ENCODE measurements at places on chromosomes 2 and 18.

DNA sequence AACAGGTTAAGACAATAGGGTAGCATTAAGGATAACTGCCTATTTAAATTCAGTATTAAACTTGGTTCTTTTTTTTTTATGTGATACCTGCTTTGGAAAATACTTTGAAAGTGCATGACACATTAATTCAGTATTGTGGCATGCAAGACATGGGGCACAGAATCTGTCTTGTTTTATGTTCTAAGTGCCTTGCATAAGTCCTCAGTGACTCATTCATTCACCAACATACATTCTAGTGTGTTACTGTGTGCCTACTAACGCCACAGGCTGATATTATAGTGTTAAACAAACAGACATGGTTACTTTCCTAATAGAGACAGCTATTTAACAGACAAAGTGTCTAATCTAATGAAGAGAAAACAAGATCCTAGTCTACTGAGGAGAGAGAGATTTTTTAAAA, 91.7 kb downstream of the GCA start:
- DNase-seq: no peak

DNA sequence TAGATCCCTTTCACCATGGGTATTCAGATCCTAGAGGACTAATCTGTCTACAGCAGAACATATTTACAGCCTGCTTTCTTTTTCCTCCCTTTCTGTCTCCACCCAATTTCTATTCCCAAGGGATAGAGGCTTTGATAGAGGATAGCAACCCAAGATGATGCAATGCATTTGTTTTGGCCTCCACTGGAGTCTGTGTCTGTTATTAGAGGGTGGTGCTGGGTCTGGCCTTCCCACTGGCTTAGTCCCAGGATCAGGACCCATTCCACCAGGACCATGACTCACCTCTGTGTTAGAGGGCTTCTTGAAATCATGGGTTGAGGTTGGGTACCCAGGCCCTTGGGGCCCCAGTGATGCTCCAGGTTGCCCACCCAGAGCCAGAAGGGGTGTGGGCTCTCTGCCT, 239.7 kb upstream of the TNP1 start:
- no peak for DNase-seq

GRCh38 chr2:134582547-134582899, 136.3 kb downstream of the TMEM163 start:
- DNase-seq: no peak

DNA sequence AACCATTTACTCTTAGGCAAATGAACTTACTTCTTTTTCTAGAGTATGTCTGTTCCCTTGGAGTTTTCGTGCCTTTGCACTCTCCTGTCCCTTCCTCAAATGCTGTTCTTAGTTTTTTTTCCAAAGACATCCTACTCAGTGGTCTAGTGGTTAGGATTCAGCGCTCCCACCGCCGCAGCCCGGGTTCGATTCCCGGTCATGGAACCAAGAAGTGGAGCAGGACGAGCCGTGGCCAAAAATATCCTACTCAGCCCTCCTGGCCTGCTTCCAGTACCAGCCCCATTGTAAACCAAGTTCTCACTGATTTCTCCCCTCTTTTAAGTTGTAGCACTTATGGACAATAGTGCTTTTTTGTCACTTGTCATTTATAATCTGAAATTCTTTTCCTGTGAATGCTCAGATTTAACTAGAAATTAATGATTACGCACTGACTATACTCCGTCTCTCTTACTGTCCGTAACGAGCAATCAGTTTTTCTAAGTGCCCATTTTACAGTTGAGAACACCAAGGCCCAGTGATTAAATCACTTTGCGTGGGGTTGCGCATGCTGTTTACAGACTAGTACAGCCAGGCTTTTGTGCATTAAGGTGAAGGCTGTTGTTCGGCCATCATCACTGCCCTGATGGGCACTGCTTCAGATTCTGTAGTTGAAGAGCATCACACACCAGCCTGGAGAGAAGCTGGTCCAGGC, 17.9 kb downstream of the GREB1 start:
- DNase-seq: no peak

DNA sequence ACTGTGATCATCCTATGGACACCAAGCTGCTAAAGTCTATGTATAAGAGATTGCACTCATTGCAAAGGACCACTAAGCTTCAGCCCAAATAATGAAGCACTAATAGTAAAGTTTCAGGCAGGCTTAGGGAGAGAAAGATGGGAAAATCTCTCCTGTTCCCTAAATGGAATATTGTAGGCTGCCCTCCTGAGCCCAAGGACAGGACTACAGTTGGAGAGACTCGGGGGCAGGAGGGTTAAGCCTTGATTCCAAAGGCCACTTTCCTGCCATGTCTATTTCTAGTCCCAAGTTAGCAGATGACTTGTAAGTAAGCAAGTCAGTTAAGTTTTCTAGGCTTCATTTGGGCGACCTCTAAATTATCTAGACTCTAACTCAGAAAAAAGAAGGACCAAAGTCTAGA, 9.0 kb downstream of the TMEM247 start:
- no peak for DNase-seq

DNA sequence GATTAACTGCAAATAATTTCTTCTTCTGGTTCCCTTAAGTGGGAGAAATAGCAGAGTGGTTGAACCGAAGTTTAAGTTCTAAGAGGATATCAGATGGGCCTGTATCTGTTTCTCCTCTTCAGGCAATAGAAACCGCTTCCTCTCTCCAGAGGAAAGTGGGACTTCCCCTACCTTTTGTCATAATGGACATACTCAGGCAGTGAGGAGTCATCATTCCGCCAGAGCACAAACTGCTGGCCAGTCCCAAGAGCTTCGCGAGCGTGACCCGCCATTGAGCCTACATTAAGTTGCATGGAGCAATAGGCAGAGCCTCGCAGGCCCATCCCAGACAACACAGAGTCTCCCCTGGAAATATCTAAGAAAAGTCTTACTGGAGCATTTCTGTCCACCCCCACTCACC, 158.9 kb downstream of the LDLRAD4 start:
- no peak for DNase-seq

- DNase-seq: no peak
These were observed 89.9 kb upstream of the SLC1A4 start for GRCh38 chr2:64899081-64899865.

DNA sequence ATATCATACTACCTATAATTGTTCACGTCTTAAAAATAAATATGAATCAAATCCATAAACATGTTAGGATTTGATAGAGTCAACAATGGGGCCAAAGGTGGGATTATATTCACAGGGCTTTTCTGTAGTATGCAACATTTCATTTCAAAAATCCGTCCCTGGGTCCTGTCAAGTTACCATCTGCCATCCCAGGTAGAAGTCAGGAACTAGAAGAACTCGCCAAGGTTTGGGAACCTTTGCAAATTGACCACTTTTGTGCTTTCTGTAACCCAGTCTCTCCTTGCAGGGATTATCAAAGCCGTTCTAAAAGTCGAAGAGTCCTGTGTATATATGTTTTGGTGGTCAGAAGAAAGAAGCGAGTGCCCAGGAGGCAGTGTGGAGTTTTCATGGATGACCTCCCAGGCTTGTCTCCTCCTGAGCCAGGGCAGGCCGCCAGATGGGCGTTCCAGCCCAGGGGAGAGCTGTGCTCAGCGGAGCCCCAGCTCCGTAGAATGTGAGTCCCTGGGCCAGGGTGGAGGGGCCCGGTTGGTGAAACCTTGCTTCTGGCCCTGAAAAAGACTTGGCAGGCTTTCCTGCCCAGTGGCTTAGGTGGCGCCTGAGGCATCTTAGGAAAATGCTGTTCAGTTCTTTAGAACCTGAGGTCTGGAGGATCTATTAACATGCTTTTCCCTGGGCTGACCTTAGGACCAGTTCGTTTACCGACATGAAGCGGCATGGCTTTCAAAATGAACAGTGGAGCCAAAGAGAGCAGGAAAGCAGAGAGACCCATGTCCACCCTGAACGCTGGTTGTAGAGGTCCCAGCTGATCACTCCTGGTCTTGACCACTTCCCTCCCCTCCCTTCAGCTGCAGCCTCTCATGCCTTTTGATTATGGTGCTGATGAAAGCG, 69.2 kb downstream of the LONRF2 start:
- DNase-seq: no peak

- DNase-seq: no peak
These were observed 33.0 kb downstream of the PDK1 start for GRCh38 chr2:172588931-172589330.

- no peak for DNase-seq
These were observed 91.3 kb downstream of the NOL10 start for GRCh38 chr2:10598501-10598900.

GRCh38 chr18:51011709-51012108, 18.3 kb upstream of the SMAD4 start:
- DNase-seq: no peak

DNA sequence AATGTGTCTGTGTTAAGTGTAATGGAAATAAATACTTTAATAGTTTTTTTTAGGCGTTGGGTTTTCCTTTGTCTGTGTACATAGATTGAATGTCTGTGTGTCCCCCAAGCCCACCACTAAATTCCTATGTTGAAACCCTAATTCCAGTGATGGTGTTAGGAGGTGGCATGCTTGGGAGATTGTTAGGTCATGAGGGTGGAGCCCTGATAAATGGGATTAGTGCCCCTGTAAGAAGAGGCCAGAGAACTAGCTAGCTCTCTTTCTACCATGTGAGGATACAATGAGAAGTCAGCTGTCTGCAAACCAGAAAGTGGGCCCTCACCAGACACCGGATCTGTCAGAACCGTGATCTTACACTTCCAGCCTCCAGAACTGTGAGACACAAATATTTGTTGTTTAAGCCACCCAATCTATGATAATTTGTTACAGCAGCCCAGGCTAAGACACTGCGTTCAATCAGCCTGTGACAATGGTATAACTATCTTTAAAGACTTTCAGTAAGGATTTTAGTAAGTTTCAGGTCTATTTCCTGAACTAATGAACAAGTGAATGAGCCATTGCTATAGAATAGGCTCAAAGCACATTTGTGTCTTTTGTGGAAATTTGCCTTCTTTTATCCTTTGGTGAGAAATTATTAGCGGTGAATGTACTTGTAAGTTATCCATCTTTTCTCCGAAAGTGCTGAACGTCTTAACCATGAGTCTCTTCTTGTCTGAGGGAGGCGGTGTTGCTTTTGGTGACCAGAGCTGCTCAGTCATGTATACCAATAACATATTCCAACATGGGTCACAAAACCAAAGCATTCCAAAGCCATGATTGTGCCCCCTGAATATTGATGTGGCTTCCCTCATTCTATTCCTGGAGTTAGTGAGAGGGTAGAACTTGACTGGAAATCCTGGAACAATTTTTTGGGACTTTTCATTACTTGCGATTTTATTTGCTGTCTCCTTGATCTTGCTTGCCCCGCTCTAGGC, 29.6 kb upstream of the IL1R1 start:
- no peak for DNase-seq

GRCh38 chr2:189125195-189125594, 54.4 kb downstream of the COL5A2 start:
- no peak for DNase-seq

DNA sequence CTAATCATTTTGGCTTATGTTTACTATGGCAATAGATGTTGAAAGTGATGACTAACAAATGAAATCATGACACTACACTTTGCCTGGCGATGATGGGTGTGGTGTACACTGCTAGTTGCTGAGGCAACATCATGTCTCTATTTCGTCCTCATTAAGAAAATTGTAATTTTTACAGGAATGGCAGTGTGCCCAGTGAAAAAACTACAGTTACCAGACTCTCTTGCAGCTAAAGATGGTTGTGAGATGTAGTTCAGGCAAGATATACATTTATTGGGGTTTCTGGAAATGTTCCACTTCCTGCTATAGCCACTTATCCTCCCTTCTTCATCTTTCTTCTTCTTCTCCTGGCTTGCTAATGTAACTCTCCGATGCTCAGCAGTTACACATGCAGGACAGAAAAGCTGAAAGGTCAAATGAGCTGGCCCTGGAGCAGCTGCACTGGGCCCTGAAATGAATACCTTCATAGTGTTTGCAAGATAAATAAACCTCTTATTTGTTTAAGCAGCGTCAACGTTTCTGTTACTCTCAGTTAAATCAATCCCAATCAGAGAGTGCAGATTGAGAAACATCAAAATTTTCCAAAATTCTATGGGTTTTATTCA, 46.0 kb downstream of the SOCS6 start:
- DNase-seq: no peak

DNA sequence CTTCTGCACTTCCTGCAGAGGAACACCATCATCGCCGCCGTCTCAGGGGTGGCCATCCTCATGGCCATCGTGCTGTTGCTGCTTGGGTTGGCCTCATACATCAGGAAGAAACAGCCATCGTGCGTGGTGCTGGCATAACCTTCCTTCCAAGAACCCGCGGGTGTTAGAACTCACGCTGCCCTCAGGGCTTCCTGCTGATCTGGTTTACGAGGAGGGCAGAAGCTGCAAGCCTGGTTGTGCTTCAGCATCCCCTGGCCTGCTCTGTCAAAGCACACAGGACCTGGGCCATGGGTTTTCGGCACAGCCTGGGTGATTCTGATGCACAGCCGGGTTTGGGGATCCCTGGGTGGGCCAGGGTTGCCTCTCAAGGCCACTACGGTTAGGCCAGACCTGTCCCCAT, 12.2 kb upstream of the ZAP70 start:
- no peak for DNase-seq

- DNase-seq: no peak
These were observed 17.4 kb downstream of the FARP2 start for GRCh38 chr2:241373446-241373845.
